ENCODE measurements at places on chromosomes 3 and 15.

DNA sequence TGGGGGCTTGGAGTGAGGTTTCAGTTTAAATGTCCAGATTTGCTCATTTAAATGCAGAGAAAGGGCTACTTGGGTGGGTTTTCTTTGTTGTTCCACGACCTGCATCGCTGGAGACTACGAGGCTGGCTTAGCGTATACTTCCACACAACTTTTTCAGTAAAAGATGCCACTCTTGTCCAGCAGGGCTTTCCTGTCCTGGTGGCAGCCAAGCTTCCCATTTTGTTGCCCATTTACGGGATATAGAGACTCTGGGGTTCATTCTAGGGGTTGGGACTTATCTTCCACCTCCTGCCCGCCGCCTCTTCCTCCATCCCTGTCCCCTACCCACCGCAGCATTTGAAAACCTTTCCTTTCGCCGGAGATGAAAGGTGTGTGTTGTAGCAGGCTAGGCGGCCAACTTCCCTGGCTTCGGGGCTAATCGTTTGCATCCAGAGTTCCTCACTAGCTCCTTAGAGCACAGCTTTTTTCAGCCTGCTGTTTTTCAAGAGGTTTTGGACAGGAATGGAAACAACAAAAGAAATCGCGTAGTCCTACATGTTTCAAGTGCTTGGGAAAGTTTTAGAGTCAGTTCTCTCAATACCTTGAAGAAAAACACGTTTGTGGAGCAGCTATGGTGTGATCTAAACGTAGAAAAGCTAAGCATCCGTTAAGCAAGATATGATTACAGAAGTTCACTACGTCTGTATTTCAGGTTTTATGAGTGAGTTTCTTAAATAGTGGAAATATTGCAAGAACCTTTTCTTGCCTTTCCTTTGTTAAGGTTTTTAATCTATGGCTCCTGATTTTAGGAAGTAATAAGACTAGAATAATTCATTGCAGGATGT, 843 bp downstream of the CHRNA5 start:
- DNase-seq, result no peak

DNA sequence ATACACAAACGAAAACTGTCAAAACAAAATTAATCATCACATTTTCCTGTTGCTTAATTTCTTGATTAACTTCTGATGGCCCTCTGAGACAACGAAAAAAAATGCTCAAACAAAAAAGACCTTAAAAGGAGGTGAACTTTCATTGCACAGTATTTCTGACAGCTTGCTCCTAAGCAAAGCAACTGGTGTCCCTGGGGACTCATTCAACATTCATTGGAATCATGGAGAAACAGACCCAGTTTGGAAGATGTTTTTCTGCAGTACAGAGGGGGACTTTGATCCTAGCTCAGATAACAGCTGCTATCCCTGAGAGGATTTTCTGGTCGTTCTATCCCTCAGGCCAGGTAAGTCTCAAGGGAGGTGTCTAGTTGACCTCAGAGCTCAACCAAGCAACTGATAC, 378.7 kb upstream of the ATP11B start:
- no peak for DNase-seq

GRCh38 chr3:135018149-135018923, 223.3 kb downstream of the EPHB1 start:
- DNase-seq, result no peak

- DNase-seq, result no peak
These were observed 625.7 kb upstream of the CFAP20DC start for GRCh38 chr3:59675495-59675894.

GRCh38 chr3:134328846-134329245, 45.4 kb downstream of the AMOTL2 start:
- no peak for DNase-seq

GRCh38 chr15:101244036-101244781, 7.6 kb downstream of the CHSY1 start:
- DNase-seq, result no peak

GRCh38 chr3:146715170-146715569, 110.0 kb upstream of the PLSCR5 start:
- no peak for DNase-seq

DNA sequence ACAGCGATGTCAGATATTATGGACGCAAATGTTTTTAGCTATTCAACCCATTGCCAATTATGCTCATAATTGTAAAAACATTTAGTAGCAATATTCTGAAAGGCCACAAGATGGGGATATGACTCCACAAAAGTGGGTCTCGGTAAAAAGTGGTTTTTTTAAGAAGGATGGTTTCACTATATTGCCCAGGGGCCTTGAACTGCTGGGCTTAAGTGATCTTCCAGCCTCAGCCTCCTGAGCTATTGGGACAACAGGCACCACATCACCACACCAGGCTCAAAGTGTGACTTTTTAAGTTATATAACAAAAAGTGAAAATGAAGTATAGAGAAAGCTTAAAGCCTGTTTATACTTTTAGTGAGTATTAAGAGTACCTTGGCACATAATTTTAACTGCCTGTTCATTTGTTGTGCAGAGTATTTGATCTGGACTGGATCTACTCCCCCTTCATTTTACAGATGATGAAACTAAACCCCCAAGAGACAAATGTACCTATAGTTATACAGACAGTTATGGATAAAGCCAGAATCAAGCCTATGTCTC, 9.4 kb downstream of the NAA50 start:
- no peak for DNase-seq

GRCh38 chr15:31145271-31145911, 43.9 kb upstream of the TRPM1 start:
- no peak for DNase-seq

DNA sequence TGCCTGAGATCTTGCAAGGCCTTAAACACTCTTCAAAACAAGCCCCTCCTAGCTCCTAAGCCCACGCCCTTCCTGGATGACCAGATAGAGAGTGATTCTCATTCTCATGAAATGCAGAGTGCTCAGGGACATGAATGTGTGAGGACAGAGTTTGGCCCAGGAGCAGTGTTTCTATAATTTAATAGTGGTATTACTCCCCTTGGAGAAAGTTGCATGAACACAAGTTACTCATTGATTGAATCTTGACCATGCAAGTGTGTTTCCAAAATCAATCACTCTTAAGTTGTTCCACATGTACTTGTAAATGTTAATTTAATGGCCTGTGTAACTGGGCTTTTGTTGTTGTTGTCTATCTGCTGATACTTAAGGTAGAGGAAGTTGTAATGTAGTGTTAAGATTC, 181.6 kb downstream of the ADAMTSL3 start:
- DNase-seq, result no peak

DNA sequence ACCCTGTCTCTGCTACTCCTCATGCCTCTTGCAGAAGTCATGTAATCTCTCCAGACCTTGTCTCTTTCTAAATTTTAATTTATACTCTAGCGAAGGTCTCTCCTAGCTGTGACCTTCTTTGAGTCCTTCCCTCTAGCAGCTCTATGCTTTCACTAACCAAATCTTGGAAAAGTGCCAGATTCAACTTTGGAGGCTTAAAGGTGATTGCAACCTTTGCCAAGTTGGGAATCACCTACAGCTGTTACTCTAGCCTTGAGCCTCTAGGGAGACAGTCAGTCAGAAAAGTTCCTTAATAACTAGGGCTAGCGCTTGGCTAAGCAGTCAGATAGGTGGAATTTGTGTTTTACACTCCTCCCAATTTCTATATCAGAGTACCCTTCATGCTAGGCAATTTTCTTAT, 46.1 kb upstream of the ABI3BP start:
- DNase-seq, result no peak

DNA sequence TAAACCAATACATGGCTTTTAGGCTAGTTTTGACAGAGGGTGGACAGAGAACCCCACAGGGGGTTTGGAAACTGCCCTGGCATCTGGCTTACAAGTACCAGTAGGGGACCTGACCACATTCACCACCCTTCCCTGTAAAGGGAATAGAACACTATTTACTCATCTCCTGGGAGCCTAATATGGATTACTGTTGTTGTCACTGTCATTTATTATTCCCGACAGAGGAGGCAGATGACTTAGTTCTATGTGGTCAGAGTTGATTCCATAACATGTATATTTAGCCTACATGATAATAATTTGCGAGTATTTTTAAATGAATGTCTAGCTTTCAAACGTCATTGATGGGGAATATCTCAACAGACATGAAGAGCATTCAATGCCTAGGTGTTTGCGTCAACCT, 15.9 kb downstream of the ZBTB38 start:
- no peak for DNase-seq

GRCh38 chr3:49882166-49882565, 12.5 kb upstream of the CAMKV start:
- no peak for DNase-seq

- DNase-seq, result no peak
These were observed 53.6 kb upstream of the UBE2E1 start for GRCh38 chr3:23752126-23752525.

GRCh38 chr15:40873694-40874561, at the start of gene RHOV:
RHOV (minus strand) TSS chr15:40874234; CDS start chr15:40874139, 95 bp downstream.
- DNase-seq, result peak; percentile 28

- DNase-seq, result no peak
These were observed 9.7 kb downstream of the STOML1 start for GRCh38 chr15:73982222-73982962.

DNA sequence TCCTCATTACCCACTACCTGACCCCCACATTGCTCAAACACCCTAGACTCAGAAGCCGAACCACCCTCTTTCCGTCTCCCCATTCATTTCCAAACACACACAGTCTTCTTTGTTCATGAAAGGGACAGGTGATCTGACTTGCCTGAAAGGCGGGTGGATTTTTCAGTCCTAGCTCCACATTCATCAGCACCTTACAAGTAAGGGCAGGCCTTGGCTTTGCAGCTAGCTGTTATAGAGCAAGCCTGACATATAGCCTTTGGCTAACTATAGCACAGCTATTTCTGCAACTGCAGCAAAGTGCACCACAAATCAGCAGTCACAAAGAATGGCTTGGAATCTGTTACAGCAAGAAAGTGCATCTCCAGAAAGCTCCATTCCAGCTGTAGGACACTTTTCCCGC, 139.8 kb downstream of the XXYLT1 start:
- no peak for DNase-seq
